Transverse colon (tissue), 4 donors: ENCODE measurements at places on chromosomes 2 and 18. TPM values are rescaled to one million over a fixed set of nuclear protein-coding genes. Genes with fewer than 3 reads are reported as not detected.

DNA sequence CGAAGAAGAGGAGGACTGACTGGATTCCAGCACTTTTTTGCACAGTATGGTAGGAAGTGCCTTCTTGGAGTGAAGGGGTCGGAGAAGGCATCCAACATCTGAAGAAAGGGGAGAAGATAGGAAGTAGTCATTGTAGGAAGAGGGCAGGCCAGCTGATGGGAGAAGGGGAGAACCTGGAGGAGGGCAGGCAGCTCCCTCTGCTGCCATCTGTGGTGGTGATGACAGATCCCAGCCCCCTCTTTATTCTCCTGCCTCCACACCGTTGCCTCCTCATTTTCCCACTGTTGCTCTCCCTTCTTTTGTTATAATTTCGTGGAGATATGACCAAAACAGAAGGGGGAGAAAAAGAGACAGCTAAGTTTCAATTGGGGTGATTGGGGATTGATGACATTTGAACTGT is 2.9 kb upstream of the SCYGR2 start:
- no peak for DNase-seq

CCDC141 gene
- total RNA-seq: 8.6 TPM

GRCh38 chr2:136127356-136127755 is 9.4 kb upstream of the CXCR4 start:
- no peak for DNase-seq

DNA sequence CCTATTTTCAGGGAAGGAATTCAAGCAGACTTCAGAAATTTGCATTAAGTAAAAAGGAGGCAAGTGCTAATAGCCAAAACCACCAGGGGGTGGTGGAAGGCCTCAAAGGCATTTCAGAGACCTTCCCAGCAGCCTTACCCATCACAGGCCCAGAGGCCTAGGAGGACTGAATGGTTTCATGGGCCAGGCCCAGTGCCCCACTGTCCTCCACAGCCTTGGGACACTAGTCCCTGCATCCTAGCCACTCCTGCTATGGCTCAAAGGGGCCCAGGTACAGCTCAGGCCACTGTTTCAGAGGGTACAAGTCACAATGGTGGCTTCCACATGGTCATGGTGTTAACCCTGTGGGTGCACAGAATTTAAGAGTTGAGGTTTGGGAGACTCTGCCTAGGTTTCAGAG is 58.6 kb upstream of the CHAC2 start:
- DNase-seq: no peak

GRCh38 chr2:160565099-160565845 is 71.7 kb upstream of the RBMS1 start:
- DNase-seq: no peak

PAX3 gene
- not detected for total RNA-seq

- DNase-seq: no peak
Measured at GRCh38 chr2:69143748-69144360, 130.9 kb downstream of the ANTXR1 start.

DNA sequence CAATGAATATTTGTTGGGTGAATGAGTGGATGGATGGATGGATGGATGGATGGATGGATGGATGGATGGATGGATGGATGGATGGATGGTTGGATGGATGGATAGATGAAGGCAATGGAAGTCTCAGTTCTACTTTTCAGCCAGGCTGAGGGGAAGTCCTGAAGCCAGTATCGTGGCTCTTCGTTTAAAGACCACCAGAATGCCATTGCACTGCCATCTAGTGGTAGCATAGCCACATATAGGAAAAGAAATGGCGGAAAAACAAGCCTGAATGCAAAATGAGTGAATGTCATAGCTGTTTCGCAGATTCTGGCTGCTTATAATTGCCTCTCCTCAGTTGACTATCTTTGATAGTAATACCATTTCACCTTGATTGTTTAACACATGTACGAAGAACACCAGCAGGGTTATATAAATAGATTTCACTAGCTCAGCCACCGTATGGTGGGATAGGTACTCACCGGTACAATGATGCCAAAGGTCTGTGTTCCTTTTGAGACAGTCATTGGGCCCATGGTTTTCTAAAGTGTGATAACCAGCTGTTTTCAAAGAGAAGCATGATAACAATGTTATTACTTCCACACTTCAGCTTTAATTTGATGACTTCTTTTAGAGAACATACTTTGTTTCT is 62.3 kb upstream of the GREB1L start:
- peak; percentile 35 for DNase-seq

- DNase-seq: peak; percentile 42
Measured at GRCh38 chr2:20609349-20609994, 41.4 kb downstream of the HS1BP3 start.

- DNase-seq: no peak
Measured at GRCh38 chr18:79825913-79826312, 28.2 kb downstream of the KCNG2 start.

- DNase-seq: peak; percentile 88
Measured at GRCh38 chr2:160207804-160208654, 8.0 kb upstream of the ITGB6 start.

GRCh38 chr2:181462033-181462432 is 4.8 kb downstream of the ITGA4 start:
- DNase-seq: no peak
